ENCODE measurements at places on chromosomes 2 and 18. TPM values are rescaled to one million over a fixed set of nuclear protein-coding genes. Genes with fewer than 3 reads are reported as not detected.

DNA sequence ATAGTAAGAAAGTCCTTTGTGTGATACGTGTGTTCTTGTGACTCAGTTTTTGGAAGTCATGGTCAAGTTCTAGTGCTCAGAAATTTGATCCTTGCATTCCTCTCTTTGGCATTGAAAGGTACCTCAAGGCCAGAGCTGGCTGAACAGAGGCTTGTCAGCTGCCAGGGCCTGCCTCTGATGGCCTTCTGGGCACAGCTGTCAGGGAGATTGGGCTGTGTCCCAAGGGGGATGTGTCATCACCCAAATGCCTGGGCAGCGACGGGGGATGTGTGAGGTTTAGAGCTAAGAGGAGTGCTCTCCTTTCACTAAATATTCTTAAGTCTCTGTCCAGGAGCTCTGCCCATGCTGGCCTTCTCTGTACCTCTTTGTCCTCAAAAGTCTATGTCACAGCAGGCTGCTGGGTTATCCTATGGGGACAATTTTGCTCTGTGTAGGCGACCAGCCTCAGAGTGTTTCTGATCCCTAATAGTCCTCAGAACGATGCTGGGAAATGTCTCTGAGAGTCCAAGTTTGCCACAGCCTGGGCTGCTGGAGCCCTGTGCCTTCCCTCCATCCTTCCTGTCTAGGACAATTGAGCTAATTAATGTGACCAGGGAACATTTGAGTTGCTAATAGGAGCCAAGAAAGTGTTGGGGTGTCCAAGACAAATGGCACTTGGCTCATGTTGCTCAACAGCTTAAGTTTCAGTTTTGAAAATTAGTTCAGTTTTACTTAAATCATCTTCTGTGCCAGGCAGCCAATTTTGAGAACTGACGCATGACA lies 115.4 kb upstream of the ZNF521 start:
- no peaks in the 10 kb centered on the region for H3K36me3 ChIP-seq
- no peaks in the 10 kb centered on the region for H3K4me1 ChIP-seq
- H3K4me3 ChIP-seq: no peak overlapping the region
- DNase-seq: peak; percentile 68
- no peaks in the 10 kb centered on the region for H3K27me3 ChIP-seq
- peak overlapping the region; percentile 86 for H3K27ac ChIP-seq

DNA sequence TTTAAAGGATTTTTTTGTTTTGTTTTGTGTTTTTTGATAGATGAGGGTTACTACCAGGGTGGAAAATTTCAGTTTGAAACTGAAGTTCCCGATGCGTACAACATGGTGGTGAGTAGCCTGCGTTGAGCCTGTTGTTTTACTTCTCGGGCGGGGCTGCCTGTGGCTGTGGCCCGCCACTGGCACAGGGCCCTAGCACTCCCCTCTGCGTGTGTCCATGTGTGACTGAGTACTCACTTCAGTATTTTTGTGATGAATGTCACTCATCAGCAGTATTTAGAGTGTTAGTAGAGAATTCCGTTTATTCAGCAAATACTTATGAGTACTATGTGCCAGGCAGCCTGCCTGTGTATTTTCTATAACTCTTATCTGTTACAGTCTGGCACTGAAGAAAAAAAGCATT lies 44.3 kb upstream of the SCLY start:
- no peaks in the 10 kb centered on the region for H3K27me3 ChIP-seq
- no peak for DNase-seq

GRCh38 chr18:54023471-54023870 lies 201.0 kb downstream of the MBD2 start:
- H3K4me1 ChIP-seq: no peaks in the 10 kb centered on the region
- no peaks in the 10 kb centered on the region for H3K27me3 ChIP-seq
- DNase-seq: no peak

DNA sequence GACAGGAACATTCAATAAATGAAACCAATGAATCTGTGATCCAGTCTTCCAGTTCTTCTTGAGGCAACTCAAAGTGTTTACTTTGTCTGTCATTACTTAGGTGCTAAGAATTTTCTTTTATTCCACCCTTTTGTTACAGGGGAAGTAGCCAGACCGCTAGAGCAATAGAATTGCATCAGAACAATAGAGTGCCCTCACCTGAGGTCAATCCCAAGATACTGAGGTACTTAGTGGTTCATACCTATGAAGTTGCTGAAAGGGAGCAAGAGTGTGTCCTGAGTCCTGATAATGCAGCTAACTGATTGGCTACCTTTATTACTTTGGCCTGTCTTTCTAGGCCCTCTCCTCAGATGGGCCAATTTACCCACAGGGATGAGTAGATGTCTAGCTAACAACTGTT lies 359.4 kb upstream of the KCNH7 start:
- H3K36me3 ChIP-seq: no peaks in the 10 kb centered on the region
- H3K4me1 ChIP-seq: no peaks in the 10 kb centered on the region
- no peaks in the 10 kb centered on the region for H3K27me3 ChIP-seq
- no peak for DNase-seq

DNA sequence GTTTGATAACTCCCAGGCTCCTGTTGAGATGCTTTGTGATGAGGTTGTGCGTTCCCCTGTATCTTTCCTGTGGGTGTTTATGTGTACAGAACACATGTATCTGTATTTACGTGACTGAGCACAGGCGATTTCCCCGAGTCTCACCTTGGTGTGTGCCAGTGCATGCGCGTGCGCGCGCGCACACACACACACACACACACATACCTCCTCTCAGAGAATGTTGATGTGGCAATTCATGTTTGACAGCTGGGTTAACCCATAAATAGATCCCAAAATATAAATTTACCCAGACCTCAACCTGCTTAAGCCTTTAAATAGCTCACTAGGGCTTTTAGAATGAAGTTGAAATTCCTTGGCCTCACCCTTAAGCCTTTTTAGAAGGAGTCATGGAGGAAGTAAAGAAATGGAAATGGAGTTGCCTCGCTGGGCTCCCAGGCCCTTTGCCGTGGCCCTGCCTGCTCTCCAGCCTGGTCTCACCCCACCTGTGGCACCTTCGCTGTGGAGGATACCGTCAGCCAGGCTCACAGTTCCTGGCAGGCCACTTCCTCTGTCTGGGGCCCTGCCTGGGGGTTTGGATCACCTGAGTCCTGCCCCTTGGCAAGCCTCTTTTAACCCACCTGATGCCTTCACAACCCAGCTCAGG lies 20.3 kb downstream of the AGAP1 start:
- peaks cover 21% of the 10 kb centered on the region for H3K4me1 ChIP-seq
- H3K4me3 ChIP-seq: no peak overlapping the region
- no peak for DNase-seq
- no peaks in the 10 kb centered on the region for H3K27me3 ChIP-seq
- no peaks in the 10 kb centered on the region for H3K36me3 ChIP-seq
- no peak overlapping the region for H3K27ac ChIP-seq

- no peaks in the 10 kb centered on the region for H3K27me3 ChIP-seq
- no peak for DNase-seq
- no peaks in the 10 kb centered on the region for H3K4me1 ChIP-seq
- H3K4me3 ChIP-seq: no peak overlapping the region
- no peak overlapping the region for H3K27ac ChIP-seq
- H3K36me3 ChIP-seq: no peaks in the 10 kb centered on the region
Measured at GRCh38 chr2:27077231-27077630, 1.2 kb upstream of the EMILIN1 start.

DNA sequence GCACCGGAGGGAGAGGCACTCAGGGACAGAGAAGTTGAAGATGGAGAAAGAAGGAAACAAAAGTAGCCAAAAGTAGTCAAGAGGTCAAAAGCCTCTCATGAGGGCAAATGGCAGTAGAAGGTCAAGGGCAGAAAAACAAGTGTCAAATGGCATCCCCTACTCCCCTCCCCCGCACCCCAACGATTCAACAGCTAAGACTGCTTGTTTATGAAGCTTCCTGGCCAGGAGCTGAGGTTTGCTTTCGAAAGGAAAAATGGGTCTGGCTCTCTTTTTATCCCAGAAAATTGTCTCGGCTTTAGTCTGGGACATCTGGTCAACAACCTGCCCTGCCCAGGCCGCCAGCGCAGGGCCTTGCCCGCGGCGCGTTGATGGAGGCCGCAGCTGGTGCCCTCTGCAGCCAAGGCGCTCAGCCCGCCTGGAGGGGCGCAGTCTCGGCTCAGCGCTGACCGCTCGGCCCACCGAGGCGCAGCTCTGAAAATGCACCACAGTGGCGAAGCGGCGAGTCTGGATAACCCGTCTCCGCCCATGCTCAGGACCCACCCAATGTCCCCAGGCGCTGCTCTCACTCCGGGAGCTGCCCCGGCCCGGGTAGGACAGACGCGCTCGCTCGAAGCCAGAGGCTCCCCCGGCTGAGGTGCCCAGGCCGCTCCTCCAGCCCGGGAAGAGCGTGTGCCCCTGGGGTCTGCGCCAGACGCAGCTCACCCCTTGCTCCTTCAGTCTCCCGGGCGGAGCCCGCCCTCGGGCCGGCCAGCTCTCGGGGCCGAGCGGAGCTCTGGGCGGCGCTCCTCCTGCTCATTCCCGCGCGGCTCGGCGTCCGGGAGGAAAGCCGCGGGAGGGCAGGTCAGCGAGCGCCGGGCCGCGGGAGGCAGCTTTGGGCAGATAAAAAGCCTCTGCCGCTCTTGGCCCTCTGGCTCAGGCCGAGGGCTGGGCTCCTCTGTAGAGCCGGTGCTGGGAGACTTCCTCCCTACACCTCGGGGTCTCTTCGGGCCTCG lies 1.8 kb upstream of the TBR1 start:
- peak overlapping the region; percentile 52 for H3K4me3 ChIP-seq
- H3K4me1 ChIP-seq: no peaks in the 10 kb centered on the region
- no peak for DNase-seq
- H3K27ac ChIP-seq: no peak overlapping the region
- H3K36me3 ChIP-seq: no peaks in the 10 kb centered on the region
- H3K27me3 ChIP-seq: peaks cover 45% of the 10 kb centered on the region

DNA sequence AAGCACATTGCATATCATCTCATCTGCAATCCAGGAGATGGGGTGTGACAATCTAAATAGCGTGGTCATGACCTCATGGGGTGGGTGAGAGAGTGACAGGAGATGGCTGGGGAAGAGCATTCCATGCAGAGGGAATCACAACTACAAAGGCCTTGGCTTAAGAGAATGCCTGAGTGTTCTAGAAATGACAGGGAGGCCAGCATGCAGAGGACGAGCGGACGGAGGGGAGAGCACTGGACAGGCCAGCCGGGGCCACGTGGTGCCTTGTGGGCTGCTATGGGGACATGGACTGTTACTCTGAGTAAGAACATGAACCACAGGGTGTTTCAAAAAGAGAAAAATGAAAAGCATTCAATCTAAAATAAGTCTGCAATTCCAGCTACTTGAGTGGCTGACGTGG lies 117.9 kb upstream of the ODC1 start:
- peaks cover 9% of the 10 kb centered on the region for H3K36me3 ChIP-seq
- H3K27ac ChIP-seq: no peak overlapping the region
- H3K27me3 ChIP-seq: no peaks in the 10 kb centered on the region
- DNase-seq: no peak

FBXO15 gene
- total RNA-seq: 0.30 TPM

NYAP2 gene
- total RNA-seq: not detected

RBBP8 gene
- total RNA-seq: 7.6 TPM

Data from right atrium auricular region (tissue), 2 donors.